Stimulated activated CD4-positive, alpha-beta T cell treated with anti-CD3 and anti-CD28 coated beads, Interleukin-4, amount 100 ng/mL, for 48 hours (primary cell): ENCODE measurements at places on chromosomes 6 and 20.
A peak's percentile ranks its signal among the peaks of the same experiment; 100 is the strongest.

DNA sequence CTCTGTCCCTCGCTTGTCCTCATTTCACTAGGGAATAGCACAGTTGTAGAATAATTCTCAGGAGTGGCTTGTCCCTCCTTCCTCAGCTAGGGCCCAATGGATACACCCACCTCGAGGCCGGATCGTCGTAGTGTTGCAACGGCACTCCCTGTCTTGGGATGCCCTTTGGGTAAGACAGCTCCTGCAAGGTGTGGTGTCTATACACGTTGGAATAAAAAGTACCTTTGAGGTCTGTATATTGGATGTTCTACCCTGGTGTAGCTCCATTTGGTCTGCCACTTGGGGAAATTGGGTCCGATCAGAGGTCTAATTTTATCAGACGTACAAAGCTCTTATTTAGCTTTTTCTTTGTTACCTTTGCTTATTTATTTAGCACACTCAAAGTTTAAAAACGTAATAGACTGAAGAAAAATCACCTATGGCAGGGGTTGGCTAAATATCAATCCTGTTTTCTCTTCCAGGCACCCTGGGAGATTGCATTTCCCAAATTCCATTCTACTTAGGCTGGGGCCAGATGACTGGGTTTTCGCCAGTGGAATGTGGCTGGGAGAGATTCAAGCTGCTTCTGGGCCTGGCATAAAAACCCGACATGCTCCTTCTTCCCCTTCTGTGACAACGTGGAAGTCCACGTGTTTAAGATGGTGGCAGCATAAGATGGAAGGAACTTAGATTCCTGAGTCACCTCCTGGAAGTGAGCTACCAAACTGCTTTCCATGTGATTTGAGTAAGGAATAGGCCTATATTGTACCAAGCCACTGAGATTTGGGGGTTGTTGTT lies 82.3 kb upstream of the CD83 start:
- no peak for DNase-seq

DNA sequence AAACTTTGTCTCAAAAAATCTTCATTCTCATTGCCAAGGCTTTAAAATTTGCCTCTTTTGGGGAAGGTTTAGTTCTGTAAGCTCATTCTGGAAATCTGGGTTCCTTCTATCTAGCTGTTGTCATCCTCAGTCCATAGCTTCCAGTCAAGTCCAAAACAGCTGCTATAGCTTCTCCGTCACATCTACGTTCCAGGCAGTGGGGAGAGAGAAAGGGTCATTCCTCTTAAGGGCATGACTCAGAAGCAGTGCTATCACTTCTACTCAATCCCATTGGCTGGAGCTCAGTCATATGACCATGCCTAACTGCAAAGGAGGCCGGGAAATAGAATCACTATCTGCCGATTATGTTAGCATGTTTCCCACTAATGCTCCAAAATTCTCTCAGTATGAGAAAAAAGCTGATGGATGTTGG lies 141.4 kb upstream of the PTPN1 start:
- DNase-seq: no peak

DNA sequence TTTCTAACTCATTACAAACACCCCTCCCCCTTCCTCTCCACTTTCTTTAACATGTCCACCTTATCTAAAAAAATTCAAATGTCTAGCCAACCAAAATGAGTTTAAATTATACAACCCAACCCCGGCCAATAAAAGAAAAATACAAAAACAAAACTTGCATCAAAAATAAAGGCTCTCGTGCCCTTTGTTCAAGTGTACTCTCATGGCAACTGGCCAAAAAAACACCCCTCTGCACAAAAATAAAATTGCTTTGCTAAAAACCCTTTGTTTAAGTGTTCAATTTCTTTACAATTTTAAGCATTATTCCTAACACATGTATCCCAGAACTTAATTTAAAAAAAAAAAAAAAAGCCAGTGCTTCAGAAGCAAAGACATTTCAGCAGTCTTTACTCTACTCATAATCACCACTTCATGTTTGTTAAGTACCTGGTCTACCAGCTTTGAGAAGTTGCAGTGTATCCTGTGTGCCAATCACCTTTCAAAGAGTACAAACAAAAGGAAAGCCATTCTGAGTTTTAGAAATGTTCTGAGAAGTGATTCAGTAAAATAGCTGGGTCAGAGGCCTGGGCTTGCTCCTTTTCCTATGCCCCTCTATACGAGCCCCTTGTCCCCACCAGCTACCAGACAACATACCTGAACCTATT lies 87.5 kb downstream of the MDN1 start:
- DNase-seq: no peak

DNA sequence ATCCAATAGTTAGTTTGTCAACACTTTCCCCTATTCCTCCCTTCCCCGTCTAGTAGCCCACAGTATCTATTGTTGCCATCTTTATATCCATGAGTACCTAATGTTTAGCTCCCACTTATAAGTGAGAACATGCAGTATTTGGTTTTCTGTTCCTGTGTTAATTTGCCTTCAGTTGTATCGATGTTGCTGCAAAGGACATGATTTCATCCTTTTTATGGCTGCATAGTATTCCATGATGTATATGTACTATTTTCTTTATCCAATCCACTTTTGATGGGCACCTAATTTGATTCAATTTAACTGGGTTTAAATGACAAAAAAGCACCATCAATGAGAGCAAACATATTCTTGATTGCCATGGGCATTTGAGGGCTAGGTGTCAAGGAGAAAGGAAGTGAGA lies 321.5 kb upstream of the TBX18 start:
- DNase-seq: no peak

- no peak for DNase-seq
These were observed 39.7 kb upstream of the IRF4 start for GRCh38 chr6:351867-352289.

DNA sequence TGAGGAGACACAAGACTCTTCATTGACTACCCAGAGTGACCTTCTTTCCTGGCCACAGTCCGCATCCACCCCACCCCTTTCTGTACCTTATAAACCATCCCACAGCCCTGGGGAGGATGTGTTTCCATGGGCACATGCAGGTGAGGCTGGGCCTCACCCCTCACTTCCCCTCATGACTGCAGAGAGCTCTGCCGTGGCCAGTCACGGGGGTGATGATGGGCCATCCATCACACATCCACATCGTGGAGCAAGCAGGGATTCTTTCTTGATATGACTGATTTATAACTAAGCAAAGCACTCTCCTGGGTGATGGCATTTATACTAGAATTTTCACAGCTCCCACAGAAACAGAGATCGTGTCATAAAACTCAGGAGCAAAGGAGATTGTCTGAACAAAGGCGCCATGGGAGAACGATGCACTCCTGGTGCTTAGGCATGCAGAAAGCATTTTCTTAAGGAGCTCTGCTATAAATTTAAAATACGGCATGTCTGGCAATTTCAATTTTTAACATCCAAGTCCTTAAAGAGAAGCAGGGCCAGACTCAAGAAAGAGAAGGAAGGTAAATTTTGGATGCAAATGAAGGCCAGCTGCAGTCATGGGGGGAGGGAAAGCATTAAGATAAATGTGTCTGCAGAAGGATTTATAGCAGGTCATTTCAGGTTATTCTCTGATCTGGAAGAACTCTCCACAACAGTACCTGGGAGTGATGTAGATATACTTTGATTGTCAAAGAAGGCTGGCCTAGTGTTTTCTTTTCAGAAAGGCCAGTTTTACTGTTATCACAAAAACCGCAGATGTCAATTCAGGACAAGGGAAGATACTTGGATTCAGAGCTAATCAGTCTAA lies 777.0 kb downstream of the C6orf118 start:
- no peak for DNase-seq

DNA sequence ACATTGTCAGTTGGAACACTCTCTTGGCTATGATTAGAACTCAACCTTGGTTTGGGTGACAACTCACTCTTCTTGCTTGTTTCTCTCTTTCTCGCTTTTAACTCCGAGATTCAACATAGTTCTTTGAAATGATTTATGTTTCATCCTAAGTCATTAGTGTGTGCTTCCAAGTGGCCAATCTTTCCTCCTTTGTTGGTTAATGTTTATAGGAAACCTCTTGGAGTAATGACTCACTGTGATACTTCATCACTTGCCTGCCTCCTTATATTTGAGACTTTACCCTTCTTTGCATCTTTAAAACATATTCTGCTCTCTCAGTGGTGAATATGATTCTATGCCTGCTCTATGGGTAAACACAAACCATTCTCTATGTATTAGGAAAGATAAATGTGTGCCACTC lies 279.7 kb upstream of the FLRT3 start:
- no peak for DNase-seq

- no peak for DNase-seq
These were observed 28.8 kb downstream of the MAP7 start for GRCh38 chr6:136521427-136521826.

GRCh38 chr20:48204499-48204898 lies 419.2 kb upstream of the SULF2 start:
- no peak for DNase-seq

- DNase-seq: no peak
These were observed 86.5 kb upstream of the FYN start for GRCh38 chr6:111959766-111960165.

DNA sequence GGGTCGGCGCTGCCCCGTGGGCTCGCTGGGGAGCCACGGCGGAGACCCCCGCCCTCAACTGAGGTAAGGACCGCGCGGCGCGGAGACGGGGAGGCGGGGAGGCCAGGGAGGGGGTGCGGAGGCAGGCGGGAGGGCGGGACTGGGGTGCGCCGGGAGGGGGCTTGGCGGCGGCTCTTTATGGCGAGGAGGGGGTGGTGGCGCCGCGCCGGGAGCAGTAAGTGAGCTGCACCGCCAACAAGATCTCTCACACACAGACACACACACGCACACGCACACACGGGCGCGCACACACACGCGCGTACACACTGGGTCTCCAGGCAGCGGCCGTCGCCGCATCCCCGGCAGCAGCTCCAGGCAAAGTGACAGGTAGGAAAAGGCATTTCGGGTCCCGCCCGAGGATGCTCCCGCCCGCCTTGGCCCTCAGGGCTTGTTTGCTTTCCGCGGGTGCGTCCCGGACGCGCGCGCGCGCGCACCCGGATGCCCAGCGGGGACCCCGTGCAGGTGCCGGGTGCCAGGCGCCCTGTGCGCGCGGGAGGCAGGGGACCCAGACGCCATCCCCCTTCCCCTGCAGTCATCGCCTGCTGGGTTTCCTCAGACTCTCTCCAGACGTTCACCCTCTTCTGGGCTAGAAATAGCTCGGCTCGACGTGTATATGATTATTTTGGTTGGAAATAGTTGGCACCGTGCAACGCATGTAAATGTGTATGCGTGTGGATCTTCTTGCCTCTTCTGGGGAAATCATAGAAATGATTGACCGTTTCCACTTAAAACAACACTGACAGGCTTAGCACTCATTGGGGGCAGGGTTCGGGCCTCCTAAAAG lies at the start of gene PLCB4:
Gene PLCB4 (plus strand): TSS at position 247 of the 823 bp plus-strand sequence. CDS start 238,728 bp downstream, outside the sequence.
- DNase-seq: no peak

GRCh38 chr20:10492065-10492464 lies 57.0 kb downstream of the SLX4IP start:
- no peak for DNase-seq

DNA sequence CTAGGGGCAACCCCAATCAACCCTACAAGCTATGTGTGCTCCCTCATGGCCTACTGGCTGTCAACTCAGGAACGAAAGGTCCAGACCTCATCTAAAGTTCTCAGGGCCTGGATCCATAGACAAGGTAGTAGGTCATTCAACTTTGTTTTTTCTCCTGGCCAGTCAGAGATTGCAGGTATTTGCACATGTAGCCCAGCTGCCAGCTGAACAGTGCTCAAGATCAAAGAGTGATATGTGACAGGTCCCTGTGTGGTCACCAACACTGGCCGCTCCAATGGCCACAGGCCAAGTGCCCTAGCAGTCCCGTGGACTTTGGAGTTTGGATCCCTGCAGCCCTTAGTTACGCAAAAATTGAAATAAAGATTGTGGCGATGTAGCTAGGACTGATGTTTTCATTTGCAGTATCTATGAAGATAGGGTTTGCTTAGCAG lies 60.6 kb upstream of the ATXN1 start:
- no peak for DNase-seq

DNA sequence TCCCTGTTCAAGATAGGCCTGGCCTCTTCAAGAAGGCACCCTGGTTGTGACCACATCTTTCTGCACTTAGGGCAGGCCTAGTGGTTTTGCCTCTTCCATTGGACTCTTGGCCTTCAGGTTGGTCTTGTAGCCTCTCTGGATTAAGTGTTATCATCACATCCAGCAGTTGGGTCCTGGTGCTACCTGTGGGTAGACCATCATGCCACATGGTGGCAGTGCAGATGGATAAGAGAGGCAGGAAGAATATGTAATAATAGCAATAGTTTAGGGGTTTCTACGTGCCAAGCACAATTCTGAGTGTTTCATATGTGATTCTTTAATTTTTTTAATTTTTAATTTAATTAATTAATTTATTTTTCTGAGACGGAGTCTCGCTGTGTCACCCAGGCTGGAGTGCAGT lies 28.5 kb upstream of the SNRPB2 start:
- DNase-seq: peak; percentile 2

GRCh38 chr6:150391890-150392289 lies 23.1 kb downstream of the IYD start:
- no peak for DNase-seq

- DNase-seq: peak; percentile 46
These were observed 757 bp upstream of the SAMD3 start for GRCh38 chr6:130223508-130223907.

DNA sequence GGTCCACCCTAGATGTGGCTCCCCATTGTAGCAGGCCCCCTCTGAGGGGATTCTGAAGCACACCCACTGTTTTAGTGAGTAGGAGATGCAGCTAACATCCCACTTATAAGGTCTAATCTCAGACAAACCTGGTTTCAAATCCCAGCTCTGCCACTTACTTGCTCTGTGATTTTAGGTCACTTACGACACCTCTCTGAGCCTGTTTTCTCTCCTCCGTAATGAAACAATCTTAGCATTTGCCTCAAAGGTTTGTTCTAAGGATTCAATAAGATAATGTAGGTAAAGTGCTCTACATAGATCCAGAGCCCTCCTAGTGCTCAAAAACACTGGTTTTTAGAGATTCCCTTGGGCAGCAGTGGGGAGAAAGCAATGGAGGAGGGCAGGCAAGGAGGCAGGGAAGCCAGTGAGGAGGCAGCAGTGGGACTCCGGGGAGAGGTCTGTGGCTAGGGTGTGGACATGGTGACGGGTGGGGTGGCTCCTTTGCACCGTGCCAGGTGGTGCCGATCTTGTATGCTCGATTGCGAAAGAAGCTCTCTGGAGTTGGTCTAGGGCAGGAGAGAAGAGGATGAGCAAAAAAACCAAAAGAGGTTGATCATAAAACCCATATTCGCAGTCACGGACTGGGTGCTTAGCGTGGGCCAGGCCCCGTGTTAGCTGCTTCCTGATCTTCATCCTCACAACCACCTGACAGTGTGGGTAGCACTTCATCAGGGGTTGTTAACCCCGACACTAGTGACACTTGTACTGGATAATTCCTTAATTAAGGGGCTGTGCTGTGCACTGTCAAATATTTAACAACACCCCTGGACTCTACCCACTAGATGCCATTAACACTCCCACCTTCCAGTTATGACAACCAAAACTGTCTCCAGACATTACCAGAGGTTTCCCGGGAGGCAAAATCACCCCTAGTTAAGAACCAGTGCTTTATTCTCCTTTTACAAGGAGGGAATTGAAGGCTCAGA lies 16.8 kb upstream of the PTGIS start:
- DNase-seq: no peak

DNA sequence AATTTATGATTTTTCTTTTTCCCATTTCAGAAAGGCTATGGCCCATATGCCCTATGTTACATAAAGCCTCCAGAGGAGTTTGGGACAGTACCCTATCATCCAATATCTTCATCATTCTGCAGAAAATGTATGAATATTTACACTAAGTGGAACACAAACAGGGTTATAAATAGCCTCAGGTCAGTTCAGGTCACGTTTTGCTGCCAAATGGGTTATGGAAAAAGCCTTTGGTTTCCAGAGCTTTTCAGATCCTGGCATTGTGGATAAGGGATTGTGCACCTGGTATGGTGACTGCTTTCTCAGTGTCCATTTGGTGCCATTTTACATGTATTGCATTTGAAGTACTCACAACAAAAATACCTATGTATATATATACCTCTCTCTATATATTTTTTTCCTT lies 29.4 kb downstream of the UTRN start:
- DNase-seq: no peak
